ENCODE measurements at places on chromosomes 3 and 15.

- no peak for DNase-seq
Observed at GRCh38 chr3:157370867-157371266, 65.8 kb upstream of the PTX3 start.

DNA sequence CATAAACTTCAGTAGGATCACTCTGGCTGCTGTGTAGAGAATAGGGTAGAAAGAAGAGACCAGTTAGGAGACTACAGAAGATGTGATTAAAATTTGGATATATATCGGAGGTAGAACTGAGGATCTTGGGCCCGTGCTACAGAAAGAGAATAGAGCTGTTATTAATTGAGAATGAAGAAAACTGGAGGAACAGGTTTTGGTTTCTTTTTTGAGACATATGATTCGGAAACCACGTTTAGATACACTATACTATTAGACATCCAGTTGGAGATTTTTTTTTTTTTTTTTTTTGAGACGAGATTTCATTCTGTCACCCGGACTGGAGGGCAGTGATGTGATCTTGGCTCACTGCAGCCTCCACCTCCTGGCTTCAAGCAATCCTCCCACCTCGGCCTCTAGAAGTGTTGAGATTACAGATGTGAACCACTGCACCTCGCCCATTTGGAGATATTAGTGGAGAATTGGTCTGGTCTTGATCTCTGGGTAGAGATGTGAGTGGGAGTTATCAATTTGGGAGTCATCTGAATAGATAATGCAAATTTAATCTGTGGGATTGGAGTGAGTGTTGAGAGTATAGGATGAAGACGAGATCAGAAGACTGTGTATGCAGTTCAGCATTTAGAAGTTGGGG is 50.9 kb downstream of the TCF12 start:
- no peak for DNase-seq

- no peak for DNase-seq
Observed at GRCh38 chr15:42691308-42691707, 45.6 kb downstream of the CDAN1 start.

- DNase-seq = no peak
Observed at GRCh38 chr15:90959028-90959595, 4.4 kb downstream of the RCCD1 start.

GRCh38 chr3:146496726-146497125 is 27.4 kb upstream of the PLSCR2 start:
- DNase-seq = no peak

GRCh38 chr15:29522373-29523276 is 253.0 kb upstream of the NSMCE3 start:
- no peak for DNase-seq

DNA sequence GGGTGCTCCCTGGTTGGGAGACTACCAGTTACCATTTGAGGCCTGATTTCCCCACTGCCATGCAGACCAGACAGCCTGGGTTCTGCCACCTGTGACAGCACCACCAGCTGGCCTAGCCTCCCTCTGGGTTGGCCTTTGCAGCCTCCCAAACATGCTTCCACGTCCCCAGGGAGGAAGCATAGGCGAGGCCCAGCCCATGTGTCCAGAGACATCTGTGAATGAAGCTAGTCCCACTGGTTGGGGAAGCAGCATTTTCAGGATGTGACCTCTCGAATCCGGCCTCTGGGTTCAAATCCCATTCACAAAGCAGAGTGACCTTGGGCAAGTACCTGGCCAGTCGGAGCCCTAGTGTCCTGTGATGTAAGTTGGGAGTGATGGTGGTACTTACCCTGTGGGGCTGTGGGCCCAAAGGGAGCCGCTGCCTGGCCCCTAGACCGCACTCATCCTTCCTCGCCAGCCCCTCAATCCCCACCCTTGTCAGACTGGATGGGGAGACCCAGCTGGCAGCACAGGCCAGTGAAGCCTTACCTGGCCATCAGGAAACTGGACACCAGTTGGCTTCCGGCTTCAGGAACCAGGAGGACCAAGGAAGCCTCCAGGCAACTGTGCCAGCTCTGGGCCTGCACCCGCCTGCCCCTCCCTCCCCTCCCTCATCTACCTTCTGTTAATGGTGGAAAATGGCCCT is 6.0 kb downstream of the KLF15 start:
- DNase-seq = no peak

DNA sequence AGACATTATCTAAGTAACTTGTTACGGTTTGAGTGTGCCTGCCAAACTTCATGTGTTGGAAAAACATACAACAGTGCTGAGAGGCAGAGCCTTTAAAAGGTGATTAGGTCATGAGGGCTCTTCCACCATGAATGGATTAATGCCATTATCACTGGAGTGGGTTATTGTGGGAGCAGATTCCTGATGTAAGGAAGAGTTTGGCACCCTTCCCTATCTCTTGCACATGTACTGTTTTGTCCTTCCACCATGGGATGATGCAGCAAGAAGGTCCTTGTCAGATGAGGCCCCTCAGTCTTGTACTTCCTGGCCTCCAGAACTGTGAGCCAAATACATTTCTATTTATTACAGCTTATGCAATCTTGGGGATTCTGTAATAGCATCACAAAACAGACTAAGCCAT is 413.9 kb downstream of the EPHA3 start:
- DNase-seq = no peak

GRCh38 chr3:152271501-152272236 is 2.9 kb downstream of the MBNL1 start:
- no peak for DNase-seq

DNA sequence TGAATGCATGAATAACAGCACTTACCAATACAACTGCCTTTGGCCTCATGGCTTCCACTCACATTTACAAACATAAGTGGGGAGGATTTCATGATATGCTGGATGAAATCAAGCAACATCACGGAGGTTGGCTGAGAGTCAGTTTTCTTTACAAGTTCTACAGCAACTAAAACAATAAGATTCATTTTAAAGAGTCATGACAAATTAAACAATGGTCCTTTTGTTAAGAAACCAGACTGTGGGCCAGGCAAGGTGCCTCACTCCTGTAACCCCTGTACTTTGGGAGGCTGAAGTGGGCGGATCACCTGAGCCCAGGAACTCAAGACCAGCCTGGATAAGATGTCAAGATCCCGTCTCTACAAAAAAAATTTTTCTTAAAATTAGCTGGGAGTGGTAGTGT is 12.4 kb downstream of the ATR start:
- DNase-seq = no peak

- no peak for DNase-seq
Observed at GRCh38 chr3:53661480-53661879, 167.1 kb downstream of the CACNA1D start.

All from stimulated activated CD4-positive, alpha-beta T cell treated with anti-CD3 and anti-CD28 coated beads, TNF-alpha, amount 100 ng/mL, for 4 hours (primary cell).